GM03348 (cell line): ENCODE measurements at places on chromosomes 11 and 22.

DNA sequence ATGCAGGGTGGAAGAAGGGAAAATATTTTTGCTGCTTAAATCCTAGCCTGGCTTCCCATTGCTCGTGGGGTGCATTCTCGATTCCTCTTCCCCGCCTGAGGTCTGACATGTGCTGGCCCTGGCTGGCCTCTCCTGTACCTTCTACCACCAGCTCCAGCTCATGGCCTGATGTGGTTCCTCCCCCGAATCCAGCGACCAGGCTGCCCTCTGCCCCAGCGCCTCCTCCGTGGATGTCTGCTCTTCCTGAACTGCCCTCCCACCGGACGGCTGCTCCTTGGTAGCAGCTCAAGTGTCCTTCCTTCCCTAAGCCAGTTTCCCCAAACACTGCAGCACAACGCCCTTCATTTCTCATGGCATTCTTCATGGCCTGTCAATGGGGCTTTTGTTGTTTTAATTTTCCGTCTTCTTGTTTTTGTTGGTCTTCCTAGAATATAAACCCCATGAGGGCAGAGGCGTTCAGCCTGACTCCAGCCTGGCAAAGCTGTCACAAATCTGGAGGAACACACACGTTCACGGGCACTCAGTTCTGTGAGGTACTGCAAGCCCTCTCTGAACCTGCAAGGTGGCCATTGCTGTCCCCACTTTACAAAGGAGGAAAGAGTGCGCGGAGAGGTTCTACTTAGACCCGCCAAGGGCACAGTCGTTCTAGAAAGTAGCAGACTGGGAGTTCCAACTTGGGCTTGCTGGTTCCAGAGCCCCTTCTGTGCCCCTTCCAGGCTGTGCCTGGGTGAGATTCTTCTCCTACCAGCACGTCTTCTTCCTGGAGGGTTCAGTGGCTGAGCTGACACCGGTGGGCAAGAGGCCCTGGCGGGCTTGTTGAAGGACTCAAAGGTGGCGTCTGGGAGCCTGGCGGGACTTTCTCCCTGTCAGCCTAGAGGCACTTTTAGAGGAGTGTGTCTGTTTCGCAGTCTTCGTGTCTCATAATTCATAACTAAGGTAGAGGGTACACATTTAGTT is 953 bp upstream of the LRP5 start:
- no peak for DNase-seq

DNA sequence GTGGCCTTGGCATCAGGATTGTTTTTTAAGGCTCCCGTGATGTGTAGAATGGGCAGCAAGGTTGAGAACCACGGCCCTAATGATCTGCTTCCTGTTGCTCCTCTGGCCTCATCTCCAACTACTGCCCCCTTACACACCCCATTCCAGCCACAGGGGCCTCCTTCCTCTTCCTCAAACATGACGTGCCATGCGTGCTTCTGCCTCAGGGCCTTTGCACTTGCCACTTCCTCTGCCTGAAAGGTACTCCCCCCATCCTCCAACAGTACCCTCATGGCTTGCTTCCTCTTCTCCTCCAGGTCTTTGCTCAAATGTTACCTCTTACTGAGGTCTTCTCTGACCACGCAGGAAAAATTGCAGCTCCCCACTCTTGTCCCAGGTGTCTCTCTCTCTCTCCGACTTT is 93.9 kb upstream of the CSNK2A3 start:
- DNase-seq: no peak

GRCh38 chr11:119323532-119324033 is 6.7 kb upstream of the MCAM start:
- DNase-seq: peak; percentile 78

DNA sequence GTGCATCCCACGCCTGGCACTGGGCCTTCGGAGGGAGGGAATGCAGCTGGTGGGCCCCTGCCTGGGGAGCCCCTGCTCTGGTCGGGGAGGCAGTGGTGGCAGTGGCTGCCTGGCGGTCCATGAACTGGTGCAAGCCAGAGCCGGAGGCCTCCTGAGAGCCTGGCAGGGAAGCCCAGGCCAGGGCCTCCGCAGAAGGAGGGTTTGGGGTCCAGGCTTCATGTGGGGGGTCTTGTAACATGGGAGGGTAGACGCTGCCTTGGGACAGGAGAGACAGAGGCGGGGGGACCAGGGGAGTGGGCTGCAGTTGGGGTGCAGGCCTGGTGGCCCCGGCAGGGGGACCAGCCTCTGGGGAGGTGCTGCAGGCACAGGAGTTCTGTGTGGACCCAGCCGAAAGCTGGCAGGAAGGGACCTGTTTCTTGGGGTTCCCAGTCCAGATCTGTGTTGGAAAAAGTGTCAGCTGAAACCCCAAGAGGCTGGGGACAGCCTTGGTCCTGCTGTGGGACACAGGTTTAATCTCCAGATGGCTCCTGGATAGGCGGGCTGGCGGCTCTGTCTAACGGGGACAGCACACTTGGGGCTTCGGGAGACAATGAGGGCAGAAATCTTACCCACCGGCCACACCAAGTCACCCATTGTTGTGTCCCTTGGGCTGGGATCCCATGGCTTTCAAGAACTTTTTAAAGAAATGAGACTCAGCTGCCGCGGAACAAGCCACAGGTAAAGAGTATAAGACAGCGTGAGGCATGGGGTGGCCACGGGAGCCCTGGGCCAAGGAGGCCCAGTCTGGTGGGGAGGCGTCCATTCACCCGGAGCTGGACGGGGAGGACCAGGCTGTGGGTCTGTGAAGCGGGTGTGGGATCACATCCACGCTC is 73.5 kb downstream of the KCNQ1 start:
- no peak for DNase-seq

DNA sequence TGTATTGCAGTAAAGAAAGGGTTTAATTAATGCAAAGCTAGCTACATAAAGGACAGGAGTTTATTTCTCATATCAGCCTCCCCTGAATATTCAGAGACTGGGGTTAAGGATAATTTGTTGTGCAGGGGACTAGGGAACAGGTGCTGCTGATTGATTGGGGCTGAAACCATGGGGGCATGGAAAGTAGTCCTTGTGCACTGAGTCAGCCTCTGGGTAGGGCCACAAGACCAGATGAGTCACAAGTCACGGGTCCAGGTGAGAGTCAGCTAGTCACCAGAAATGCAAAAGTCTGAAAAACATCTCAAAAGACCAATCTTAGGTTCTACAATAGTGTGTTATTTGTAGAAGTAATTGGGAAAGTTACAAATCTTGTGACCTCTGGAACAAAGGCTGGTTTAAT is 32.9 kb upstream of the SYT13 start:
- DNase-seq: no peak

GRCh38 chr11:8363921-8364320 is 100.2 kb upstream of the LMO1 start:
- DNase-seq: no peak

- DNase-seq: no peak
These were observed 8.9 kb upstream of the TMEM9B start for GRCh38 chr11:8973121-8973520.

DNA sequence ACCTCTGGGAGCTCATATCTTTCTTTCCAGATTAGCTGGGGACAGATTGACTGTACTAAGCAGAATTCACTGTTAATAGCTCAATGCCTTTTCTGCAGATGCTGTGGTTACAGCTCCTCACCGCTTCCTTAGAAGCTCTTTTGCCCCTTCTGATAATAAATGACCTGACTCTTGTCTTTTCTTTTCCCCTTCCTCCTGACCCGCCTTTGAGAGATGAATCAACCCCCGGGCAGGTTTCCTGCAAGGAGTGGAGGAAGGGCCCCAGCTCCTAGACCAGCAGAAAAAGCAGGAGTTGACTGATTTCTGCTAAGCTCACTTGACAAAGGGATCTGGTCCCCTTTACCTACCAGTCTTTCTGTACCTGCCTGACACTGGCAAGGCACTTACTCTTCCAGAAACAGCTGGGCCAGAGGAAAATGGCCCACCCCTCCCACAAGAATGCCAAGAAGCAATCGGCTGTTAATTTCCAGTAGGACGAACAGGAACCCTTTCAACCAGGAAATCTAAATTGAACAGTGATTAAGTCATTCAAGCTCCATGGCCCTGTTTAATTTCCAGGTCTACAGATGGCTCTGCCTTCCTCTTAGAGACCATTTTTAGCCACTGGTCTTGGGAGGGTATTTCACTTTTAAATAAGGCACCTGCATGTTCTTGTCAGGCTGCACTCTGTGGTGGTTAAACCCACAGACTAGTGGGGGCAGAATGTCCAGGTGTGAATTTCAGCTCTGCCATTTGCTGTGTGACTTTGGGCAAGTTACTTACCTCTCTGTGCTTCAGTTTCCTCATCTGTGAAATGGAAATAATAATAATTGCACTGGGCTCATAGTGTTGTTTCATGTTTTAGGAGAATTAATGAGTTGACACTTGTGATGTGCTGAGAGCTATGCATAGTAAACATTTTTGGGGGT is 67.5 kb downstream of the PRR5L start:
- no peak for DNase-seq

GRCh38 chr11:117816151-117816741 is 8.3 kb downstream of the FXYD2 start:
- DNase-seq: peak; percentile 42

- no peak for DNase-seq
These were observed 281.8 kb upstream of the ANO5 start for GRCh38 chr11:21911061-21911460.

GRCh38 chr11:61892085-61892370 is 683 bp upstream of the FADS3 start:
- DNase-seq: no peak

DNA sequence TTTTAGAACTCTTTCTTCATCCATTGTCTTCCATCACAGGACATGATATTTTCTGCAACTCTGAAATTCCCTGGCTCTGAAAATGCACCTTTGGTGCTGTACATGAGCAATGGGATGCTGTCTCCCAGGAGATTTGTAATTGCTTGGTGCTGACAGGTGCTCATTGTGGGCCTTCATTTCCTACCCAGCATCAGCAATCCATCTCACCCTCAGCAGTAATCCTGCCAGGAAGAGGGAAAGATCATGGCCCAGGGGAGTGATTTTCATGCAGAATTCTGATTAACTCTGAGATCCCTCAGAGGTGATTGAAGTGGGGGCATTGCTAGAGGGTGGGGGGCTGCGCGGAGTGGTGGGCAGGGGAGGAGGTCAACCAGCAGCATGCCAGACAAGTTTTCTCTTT is 651.7 kb downstream of the NELL1 start:
- no peak for DNase-seq

GRCh38 chr11:125343718-125344131 is 152.3 kb downstream of the FEZ1 start:
- DNase-seq: no peak

DNA sequence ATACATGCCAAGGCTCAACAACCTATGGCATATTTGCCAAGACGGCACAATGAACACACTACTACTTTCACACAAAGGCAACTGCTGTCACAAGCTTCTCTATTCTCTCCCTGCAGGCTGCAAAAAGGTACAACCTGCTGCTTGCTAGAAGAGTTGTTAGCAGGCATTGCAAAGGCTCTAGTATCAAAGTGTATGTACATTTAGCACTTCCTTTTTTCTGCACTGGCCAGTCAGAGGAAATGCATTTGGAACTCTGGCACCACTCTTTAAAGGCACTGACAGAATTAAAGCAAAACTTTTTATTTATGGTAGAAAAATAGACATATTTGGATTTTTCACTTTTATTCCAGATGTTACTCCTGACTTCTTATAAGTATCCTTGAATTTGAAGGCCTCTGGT is 125.9 kb downstream of the CWF19L2 start:
- DNase-seq: no peak

GRCh38 chr22:30474683-30475424 is 3.0 kb upstream of the SEC14L3 start:
- no peak for DNase-seq

DNA sequence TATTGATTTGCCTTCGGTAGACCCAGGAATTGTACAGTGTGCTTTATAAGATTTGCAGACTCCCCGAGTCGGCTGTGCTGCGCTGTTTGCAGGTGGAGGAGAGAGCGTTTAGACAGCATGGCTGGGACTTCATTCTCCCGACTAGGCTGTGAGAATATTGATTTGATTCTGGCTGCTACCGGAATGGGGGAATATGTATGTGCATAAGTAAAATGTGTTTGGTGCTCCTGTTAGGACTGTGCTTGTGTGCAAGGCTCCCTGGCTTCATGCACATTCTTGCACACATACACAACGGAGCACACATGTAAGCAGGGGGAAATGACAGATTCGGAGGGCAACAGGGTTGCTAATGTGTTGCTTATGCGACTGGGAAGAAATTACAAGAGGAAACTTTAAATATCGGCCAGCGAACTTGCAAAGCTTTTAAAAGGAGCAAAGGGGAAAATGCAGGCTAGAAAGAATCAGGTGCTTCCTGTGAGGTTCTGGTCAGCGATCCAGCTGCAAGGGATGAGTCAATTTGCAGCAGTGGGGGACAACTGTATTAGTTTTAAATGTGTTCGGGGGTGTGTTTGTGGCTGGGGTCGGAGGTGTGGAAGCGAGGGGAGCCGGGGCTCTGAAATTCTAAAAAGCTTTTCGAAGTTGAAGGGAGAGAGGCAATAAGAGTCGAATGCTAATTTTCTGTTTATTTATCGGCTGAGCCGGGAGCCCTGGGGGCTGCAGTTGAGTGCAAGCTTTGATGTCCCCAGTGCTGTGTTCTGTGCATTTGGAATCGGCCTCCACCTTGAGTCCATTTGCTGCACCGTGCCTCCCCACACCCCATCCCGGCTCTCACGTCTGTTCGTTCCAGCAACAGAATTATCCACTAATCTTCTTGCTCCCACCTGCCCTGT is 731 bp downstream of the NTM start:
- no peak for DNase-seq

DNA sequence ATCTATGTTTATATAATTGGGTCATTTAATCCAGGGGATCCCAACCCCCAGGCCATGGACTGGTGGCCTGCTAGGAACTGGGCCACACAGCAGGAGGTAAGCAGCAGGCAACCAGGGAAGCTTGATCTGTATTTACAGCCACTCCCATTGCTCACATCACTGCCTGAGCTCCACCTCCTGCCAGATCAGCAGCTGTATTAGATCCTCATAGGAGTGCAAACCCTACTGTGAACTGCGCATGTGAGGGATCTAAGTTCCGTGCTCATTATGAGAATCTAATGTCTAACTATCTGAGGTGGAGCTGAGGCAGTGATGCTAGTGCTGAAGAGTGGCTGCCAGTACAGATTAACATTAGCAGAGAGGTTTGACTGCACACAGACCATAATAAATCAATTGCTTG is 32.8 kb downstream of the MS4A2 start:
- no peak for DNase-seq

DNA sequence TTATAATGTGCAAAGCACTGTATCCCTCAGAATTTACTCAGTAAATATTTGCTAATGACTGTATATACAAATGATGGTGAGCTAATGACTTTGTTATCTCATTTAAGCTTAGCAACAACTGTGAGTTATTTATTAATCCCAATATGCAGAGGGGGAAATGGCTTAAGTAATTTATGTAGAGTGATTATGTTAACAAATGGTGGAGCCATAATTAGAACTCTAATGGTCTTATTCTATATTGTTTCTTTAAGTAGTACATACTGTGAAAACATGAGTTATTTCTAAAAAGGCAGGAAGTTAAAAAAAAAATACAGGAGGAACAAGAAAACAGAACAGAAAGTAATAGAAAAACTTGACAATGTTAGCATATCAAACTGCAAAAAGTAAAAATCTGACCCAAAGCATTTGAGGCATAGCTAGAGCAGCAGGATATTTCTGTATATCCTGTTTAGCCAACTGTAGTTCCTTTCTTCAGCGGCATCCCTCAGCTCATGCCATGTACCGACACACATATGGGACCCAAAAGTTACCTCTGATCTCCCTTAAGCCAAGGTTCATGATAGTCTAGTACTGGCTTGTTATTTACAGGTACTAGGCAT is 94.2 kb downstream of the FCHSD2 start:
- DNase-seq: no peak

GRCh38 chr11:8649361-8649760 is 33.1 kb downstream of the TRIM66 start:
- DNase-seq: peak; percentile 86

- DNase-seq: no peak
These were observed 16.8 kb downstream of the RELT start for GRCh38 chr11:73393011-73393380.
